ENCODE measurements at places on chromosomes 6 and 20.

DNA sequence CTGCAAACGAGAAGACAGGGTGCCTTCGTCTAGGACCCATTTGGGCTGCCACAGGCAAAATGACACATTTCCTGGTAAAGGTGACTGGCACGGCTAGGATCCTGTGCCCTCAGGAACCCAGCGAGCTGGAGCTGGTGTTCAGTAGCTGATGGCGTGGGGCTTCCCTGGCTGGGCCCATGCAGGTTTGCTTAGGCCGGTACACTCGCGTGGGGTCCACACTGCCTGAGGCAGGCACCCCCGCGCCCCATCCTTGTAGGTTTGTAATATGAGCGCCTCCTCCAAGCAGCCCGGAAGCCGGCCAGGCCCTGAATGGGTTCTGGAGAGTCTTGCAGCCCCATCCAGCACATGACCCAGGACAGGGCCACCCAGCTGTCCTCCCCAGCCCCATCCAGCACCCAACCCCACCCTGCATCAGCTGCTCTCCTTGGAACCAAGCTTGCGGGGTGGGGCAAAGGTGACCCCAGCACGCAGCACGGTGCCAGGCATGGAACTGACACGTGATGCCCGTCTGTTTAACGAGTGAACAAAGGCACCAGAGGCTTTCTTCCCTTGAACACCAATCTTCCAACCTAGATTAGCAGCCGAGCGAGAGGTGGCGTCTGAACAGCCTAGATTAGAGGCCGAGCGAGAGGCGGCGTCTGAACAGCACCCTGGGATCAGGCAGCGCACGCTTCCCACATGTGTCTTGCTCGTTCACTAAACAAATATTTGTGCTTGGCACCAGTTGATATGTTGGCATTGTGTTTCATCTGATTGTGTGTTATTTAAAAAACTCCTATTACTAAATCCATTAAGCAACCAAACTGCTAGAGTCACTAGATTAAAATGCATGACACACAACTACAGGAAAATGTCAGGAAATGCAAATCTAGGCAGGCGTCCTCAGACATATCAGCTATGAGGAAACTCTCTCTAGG lies 112.1 kb downstream of the DLL1 start:
- H3K4me3 ChIP-seq: no peak overlapping the region
- no peak for DNase-seq
- peaks cover 1% of the 10 kb centered on the region for H3K27me3 ChIP-seq
- no peak overlapping the region for H3K27ac ChIP-seq
- no peaks in the 10 kb centered on the region for H3K36me3 ChIP-seq
- H3K4me1 ChIP-seq: no peaks in the 10 kb centered on the region

GRCh38 chr20:25586877-25587276 lies 1.5 kb upstream of the NINL start:
- no peak overlapping the region for H3K4me3 ChIP-seq
- H3K27ac ChIP-seq: no peak overlapping the region
- H3K27me3 ChIP-seq: no peaks in the 10 kb centered on the region
- no peaks in the 10 kb centered on the region for H3K36me3 ChIP-seq

GRCh38 chr20:6806275-6806674 lies 38.8 kb downstream of the BMP2 start:
- H3K27ac ChIP-seq: no peak overlapping the region
- H3K27me3 ChIP-seq: no peaks in the 10 kb centered on the region
- H3K4me1 ChIP-seq: no peaks in the 10 kb centered on the region
- no peak overlapping the region for H3K4me3 ChIP-seq

- DNase-seq: no peak
- no peaks in the 10 kb centered on the region for H3K27me3 ChIP-seq
- H3K36me3 ChIP-seq: no peaks in the 10 kb centered on the region
- no peak overlapping the region for H3K4me3 ChIP-seq
- no peak overlapping the region for H3K27ac ChIP-seq
- H3K4me1 ChIP-seq: no peaks in the 10 kb centered on the region
Observed at GRCh38 chr6:80667006-80667405, 560.5 kb downstream of the BCKDHB start.

DNA sequence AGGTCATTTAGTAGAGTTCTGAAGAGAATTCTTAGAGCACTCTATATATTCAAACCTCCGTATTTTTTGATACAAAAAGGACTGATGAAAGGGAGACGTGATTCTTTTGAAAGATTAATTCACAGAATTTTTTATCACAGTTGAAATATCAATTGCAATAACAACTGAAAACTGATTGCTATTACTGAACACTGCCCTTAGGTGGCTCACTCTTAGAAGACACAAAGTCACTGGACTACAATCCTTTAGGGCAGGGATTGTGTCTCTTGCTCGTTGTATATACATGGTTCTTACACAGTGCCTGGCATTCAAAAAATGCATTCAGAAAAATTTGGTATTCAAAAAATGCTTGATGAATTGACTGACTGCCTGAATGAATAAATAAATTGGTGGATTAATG lies 17.1 kb upstream of the CALHM6 start:
- peaks cover 7% of the 10 kb centered on the region for H3K4me1 ChIP-seq
- no peak overlapping the region for H3K27ac ChIP-seq
- DNase-seq: no peak
- peaks cover 9% of the 10 kb centered on the region for H3K27me3 ChIP-seq
- no peaks in the 10 kb centered on the region for H3K36me3 ChIP-seq

DNA sequence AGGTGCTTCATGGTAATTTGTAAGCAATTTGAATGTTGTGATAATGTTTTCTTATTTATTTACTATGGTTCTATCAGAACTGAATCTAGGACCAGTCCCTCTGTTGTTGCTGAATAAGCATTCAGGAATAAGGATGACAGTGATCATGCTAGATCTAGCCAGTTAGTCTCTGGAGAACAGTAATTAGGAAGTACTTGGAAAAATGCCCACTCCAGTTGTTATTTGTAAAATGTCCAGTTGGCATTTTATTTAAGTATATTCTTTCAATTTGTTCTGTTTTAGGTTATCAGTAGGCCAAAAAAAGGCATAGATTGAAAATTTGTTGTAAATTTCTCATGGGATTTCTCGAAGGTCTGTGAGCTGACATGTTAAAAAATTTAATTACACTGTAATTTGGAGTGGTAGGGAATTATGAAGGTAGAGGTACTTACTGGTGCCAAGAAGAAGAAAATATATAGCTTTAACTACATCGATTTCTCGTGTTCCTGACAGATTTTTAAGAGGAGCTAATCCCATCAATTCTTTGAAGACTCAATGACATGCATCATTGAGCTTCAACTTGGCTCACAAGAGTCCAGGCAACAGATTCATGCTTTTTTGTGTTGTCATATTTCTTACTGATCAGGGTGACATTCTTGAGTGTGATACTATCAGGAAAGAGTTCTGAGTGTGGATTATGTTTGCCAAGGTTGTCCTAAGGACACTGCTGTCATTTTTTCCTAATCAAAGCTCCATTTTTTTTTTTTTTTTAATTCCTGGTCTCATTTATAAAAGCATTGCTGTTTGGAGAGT lies 177.3 kb downstream of the CARMIL1 start:
- peaks cover 1% of the 10 kb centered on the region for H3K27me3 ChIP-seq
- no peak for DNase-seq
- H3K36me3 ChIP-seq: no peaks in the 10 kb centered on the region
- H3K27ac ChIP-seq: no peak overlapping the region

GRCh38 chr6:71181565-71181964 lies 107.0 kb upstream of the OGFRL1 start:
- no peaks in the 10 kb centered on the region for H3K36me3 ChIP-seq
- no peaks in the 10 kb centered on the region for H3K4me1 ChIP-seq
- no peak overlapping the region for H3K4me3 ChIP-seq
- no peak overlapping the region for H3K27ac ChIP-seq
- peaks cover 14% of the 10 kb centered on the region for H3K27me3 ChIP-seq
- no peak for DNase-seq

- peaks cover 9% of the 10 kb centered on the region for H3K4me1 ChIP-seq
- H3K4me3 ChIP-seq: no peak overlapping the region
- DNase-seq: no peak
- H3K36me3 ChIP-seq: no peaks in the 10 kb centered on the region
- no peak overlapping the region for H3K27ac ChIP-seq
- no peaks in the 10 kb centered on the region for H3K27me3 ChIP-seq
Observed at GRCh38 chr6:134626086-134626485, 308.2 kb upstream of the SGK1 start.

- no peak overlapping the region for H3K4me3 ChIP-seq
- H3K27me3 ChIP-seq: no peaks in the 10 kb centered on the region
- H3K36me3 ChIP-seq: no peaks in the 10 kb centered on the region
- no peak overlapping the region for H3K27ac ChIP-seq
Observed at GRCh38 chr6:92634561-92634960, 784.8 kb downstream of the EPHA7 start.

- no peaks in the 10 kb centered on the region for H3K4me1 ChIP-seq
- H3K4me3 ChIP-seq: no peak overlapping the region
- no peak for DNase-seq
Observed at GRCh38 chr6:80540700-80541099, 434.2 kb downstream of the BCKDHB start.

DNA sequence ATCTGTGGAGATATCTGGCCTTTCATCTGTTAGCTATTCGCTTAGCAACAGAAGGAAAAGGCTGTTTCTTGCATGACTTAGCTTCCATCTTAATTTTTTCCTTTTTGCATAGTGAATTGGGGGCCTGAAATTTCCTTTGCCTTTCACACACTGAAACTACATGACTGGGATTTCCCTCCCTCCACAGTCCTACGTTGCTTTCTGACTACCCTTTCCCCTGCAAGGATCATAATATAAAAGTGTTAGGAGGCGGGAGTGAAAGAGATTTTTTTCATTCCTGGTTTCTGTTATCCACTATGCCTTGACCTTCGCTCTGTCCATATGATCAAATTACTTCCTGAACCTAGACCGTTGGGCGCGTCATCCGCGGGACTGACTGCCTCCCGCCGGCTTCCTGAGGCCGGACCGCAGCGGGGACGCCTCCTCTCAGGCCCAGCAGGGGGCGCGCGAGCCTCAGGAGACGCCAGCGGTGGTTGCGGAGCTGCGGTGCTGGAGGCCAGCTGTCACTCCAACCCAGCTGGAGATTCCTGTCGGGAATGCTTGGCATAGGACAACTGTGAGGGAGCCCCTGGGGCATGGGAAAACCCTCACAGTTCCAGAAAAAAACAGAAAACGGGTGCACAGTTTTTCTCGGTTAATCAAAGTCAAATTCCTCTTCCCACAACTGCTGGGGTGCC lies 55.6 kb downstream of the MEP1A start:
- peak; percentile 74 for DNase-seq
- H3K4me1 ChIP-seq: peaks cover 5% of the 10 kb centered on the region
- no peaks in the 10 kb centered on the region for H3K36me3 ChIP-seq
- no peak overlapping the region for H3K27ac ChIP-seq

GRCh38 chr20:57717797-57718196 lies 8.0 kb upstream of the PMEPA1 start:
- no peak overlapping the region for H3K4me3 ChIP-seq
- no peaks in the 10 kb centered on the region for H3K27me3 ChIP-seq
- peaks cover 9% of the 10 kb centered on the region for H3K4me1 ChIP-seq
- no peaks in the 10 kb centered on the region for H3K36me3 ChIP-seq
- no peak overlapping the region for H3K27ac ChIP-seq

DNA sequence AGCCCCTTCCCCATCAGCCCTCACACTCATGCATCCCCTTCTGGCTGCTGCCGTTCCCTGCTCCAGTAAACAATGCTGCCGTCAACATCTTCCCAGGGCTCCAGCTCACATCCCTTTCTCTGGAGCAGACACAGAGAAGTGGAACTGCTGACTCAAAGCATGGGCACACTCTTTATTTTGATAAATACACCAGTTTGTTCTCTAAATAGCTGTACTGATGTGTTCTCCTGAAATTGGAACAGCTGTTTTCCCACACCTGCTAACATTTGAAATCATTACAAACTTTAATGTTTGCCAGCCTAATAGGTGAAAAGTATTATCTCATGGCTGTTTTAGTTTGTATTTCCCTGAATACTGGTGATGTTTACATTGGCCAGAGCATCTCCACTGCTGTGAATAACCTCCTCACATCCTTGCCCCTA lies 102.1 kb upstream of the NXT1 start:
- H3K4me3 ChIP-seq: no peak overlapping the region
- DNase-seq: no peak
- H3K27ac ChIP-seq: no peak overlapping the region
- H3K4me1 ChIP-seq: no peaks in the 10 kb centered on the region
- H3K36me3 ChIP-seq: no peaks in the 10 kb centered on the region
- peaks cover 3% of the 10 kb centered on the region for H3K27me3 ChIP-seq

DNA sequence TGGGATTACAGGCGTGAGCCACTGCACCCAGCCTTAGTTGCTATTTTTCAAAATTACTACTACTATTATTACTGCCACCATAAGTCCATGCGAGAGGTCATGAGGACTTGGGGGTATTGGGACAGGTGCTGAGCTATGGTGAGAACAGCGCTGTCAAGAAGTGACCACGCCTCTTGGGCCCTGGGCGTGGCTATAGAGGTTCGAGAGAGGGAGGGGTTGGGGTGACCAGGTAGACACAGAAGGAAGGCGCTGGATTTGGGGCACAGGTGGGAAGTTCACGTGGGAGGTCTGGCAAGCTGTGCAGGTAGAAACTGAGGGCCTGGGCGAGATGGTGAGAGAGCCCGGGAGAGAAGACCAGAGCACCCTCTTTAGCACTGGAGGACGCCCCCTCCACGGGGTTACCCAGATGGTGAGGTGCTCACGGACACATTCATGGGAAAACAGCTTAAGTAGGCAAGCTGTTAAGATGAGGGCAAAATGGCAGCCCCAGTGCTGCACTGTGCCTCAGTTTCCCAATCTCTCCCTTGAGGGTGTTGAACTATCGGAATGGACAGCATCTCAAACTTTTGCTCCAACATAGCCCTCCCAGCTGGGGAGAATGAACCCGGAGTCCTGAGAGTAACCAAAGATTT lies 61.0 kb downstream of the RAB44 start:
- peaks cover 45% of the 10 kb centered on the region for H3K4me1 ChIP-seq
- H3K4me3 ChIP-seq: no peak overlapping the region
- H3K27ac ChIP-seq: no peak overlapping the region
- DNase-seq: no peak
- no peaks in the 10 kb centered on the region for H3K27me3 ChIP-seq

GRCh38 chr6:28543651-28544610 lies 18.2 kb downstream of the GPX5 start:
- peak; percentile 28 for DNase-seq
- H3K4me1 ChIP-seq: peaks cover 19% of the 10 kb centered on the region
- H3K4me3 ChIP-seq: peak overlapping the region; percentile 59
- peaks cover 35% of the 10 kb centered on the region for H3K27me3 ChIP-seq
- H3K36me3 ChIP-seq: no peaks in the 10 kb centered on the region

GRCh38 chr6:157323966-157324300 lies 614 bp upstream of the TMEM242 start:
- H3K36me3 ChIP-seq: no peaks in the 10 kb centered on the region
- H3K4me3 ChIP-seq: peak overlapping the region; percentile 97
- H3K4me1 ChIP-seq: peaks cover 38% of the 10 kb centered on the region
- peak overlapping the region; percentile 86 for H3K27ac ChIP-seq
